ENCODE measurements at places on chromosomes 6 and 20.

DNA sequence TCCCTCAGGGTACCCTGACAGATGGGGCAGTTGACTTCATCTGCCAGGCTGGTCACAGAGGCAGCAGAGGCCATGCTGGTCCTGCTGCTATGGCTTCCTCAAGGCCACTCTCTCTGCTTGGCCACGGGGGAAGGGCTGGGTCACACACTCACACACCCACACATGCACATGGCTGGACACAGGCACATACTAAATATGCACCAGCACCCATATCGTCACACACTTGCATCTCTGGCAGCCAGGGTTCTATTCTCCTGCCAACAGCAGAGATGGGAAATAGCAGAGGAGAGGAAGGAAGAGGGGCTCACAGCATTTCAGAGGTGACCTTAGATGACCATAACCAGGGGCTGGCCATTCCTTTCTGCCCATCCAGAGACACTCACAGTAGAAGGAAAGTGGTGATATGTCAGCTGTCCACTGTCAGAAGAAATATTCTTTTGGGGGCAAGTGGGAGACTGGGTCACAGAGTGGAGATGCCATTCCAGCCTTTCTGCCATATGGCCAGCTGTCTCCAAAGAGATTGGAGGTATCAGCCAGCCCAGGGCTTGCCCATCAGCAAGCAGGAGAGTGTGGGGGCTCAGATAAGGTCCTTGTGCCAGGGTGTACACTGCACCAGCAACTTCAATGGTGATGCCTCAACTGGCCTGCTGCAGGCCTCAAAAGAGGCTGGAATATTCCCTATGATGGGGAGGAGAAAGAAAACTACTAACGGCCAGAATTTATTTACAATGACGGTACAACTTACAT lies at the start of gene TRIM10:
Gene TRIM10 (minus strand): TSS at position 427 of the 747 bp plus-strand sequence. CDS start 353 bp downstream, at position 74.
- no peak within 1 kb of the TSS for H3K27ac ChIP-seq
- no peaks in the 10 kb centered on the region for H3K36me3 ChIP-seq
- H3K4me1 ChIP-seq = no peaks in the 10 kb centered on the region
- DNase-seq = no peak

DNA sequence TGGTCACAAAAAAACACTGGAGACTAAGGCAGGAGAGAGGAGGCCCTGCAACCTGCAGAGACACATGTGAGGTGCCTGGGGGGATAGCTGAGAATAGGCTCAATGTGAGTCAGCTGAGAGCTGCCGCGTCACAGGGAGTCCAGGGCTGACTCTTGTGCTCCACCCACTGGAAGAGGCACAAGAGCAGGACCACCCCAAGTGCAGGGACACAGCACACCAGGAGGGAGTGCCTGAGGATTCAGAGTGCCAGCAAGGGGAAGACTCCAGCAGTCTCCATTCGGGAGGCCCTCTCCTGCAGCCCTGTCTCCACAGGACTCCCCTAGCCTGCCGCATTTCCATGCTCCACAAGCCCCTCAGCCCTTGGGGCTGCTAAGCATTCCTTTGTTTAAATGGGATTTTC lies 105.5 kb downstream of the HUS1B start:
- H3K36me3 ChIP-seq = peaks cover 9% of the 10 kb centered on the region
- no peaks in the 10 kb centered on the region for H3K4me1 ChIP-seq
- no peaks in the 10 kb centered on the region for H3K27me3 ChIP-seq
- no peak overlapping the region for H3K4me3 ChIP-seq

- no peak for DNase-seq
- H3K4me1 ChIP-seq = no peaks in the 10 kb centered on the region
- no peak overlapping the region for H3K27ac ChIP-seq
- no peaks in the 10 kb centered on the region for H3K27me3 ChIP-seq
- no peaks in the 10 kb centered on the region for H3K36me3 ChIP-seq
- no peak overlapping the region for H3K4me3 ChIP-seq
These were observed 158.5 kb downstream of the ID4 start for GRCh38 chr6:19995575-19996257.

GRCh38 chr20:17681726-17682102 lies 328 bp downstream of the RRBP1 start:
- H3K4me1 ChIP-seq = peaks cover 33% of the 10 kb centered on the region
- peaks cover 10% of the 10 kb centered on the region for H3K36me3 ChIP-seq
- DNase-seq = no peak
- peak overlapping the region; percentile 91 for H3K27ac ChIP-seq

- no peak overlapping the region for H3K4me3 ChIP-seq
- H3K36me3 ChIP-seq = no peaks in the 10 kb centered on the region
- H3K27ac ChIP-seq = no peak overlapping the region
- DNase-seq = no peak
- H3K4me1 ChIP-seq = no peaks in the 10 kb centered on the region
These were observed 54.4 kb upstream of the GTSF1L start for GRCh38 chr20:43781215-43781614.
